ENCODE measurements at places on chromosomes 6 and 20. TPM values are rescaled to one million over a fixed set of nuclear protein-coding genes. Genes with fewer than 3 reads are reported as not detected.

GRCh38 chr20:1890469-1891262 is 4.5 kb upstream of the SIRPA start:
- peaks cover 57% of the 10 kb centered on the region for H3K4me1 ChIP-seq
- H3K27me3 ChIP-seq = no peaks in the 10 kb centered on the region
- peaks cover 15% of the 10 kb centered on the region for H3K36me3 ChIP-seq
- peak overlapping the region; percentile 92 for H3K27ac ChIP-seq
- H3K4me3 ChIP-seq = no peak overlapping the region

DNA sequence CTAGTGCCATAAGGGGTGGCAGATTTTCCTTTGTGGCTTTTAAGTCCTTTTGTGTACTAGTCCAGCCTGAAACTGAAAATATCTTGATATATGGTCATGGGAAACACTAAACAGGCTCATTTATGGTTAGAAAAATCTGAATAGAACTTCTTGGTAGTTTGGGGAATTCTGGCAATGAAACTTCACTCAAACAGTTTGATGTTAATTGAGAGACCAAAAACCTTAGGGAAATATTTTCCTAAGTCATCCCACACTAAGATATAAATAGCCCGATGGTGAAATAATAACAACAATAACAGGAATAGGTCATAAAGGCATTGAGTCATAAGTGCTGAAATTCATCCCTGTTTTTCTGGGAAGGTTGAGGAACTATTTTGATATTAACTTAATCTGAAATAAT is 146.2 kb upstream of the SMLR1 start:
- no peak overlapping the region for H3K4me3 ChIP-seq
- no peaks in the 10 kb centered on the region for H3K4me1 ChIP-seq
- H3K27ac ChIP-seq = no peak overlapping the region
- no peaks in the 10 kb centered on the region for H3K27me3 ChIP-seq

DNA sequence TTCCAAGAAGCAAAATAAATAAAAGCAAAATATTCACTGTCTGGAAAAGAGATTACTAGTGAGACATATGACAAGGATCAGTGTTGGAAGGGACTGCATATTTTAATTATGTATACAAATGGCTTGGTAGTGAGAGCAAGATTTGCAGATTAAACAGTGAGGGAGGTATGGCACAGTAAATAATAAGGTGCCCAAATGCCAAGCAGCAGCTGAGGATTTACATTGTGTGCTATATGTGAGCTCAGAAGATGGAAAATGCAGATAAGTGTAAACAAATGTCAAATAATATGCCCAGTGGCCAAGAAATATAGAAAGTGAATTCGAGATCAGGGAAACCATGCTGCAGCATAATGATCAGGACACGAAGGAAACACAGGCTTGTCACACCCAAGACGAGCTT is 173.8 kb upstream of the NRSN1 start:
- DNase-seq = no peak
- H3K27me3 ChIP-seq = no peaks in the 10 kb centered on the region
- H3K27ac ChIP-seq = no peak overlapping the region

DNA sequence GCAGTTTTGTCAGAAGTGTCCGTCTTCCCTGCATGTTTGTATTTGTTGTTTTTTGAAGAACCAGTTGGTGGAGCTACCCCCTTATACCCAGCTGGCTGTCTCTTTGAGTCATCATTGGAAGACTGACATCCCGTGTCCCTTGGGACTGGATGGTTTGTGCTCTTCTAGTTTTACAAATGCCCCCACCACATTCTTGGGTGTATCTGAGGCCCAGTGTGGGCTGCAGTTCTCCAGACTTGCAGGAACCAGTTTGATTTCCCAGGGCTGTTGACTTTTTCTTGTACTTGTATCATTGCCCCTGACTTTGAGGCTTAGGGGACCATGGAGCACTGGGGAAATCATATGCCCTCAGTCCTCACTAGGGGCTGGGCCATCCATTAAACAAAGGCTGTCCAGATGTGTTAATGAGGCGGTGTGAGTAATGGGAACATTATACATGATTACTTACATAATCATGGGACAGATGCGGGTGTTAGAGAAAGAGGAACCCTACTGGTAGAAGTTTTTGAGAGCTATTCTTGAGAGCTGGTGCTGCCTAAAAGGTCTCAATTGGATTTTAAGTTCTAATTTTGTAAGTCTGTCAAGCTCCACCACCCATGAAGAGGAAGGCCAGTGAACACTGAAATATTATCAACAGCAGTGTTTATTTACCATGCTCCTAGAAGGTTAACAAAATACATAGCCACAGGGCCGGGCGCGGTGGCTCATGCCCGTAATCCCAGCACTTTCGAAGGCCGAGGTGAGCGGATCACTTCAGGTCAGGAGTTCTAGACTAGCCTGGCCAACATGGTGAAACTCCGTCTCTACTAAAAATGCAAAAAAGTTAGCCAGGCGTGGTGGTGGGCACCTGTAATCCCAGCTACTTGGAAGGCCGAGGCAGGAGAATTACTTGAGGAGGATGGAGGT is 8.5 kb downstream of the JARID2 start:
- H3K4me3 ChIP-seq = no peak overlapping the region
- DNase-seq = peak; percentile 96
- H3K27ac ChIP-seq = peak overlapping the region; percentile 5
- H3K27me3 ChIP-seq = no peaks in the 10 kb centered on the region
- peaks cover 94% of the 10 kb centered on the region for H3K4me1 ChIP-seq
- H3K36me3 ChIP-seq = no peaks in the 10 kb centered on the region

Gene ZBTB12
- total RNA-seq = 21.3 TPM

- no peak overlapping the region for H3K27ac ChIP-seq
- H3K4me3 ChIP-seq = peak overlapping the region; percentile 27
- peaks cover 7% of the 10 kb centered on the region for H3K4me1 ChIP-seq
- DNase-seq = peak; percentile 85
Observed at GRCh38 chr20:57748601-57749130, 38.9 kb upstream of the PMEPA1 start.

Gene CFAP61
- not detected for total RNA-seq

DNA sequence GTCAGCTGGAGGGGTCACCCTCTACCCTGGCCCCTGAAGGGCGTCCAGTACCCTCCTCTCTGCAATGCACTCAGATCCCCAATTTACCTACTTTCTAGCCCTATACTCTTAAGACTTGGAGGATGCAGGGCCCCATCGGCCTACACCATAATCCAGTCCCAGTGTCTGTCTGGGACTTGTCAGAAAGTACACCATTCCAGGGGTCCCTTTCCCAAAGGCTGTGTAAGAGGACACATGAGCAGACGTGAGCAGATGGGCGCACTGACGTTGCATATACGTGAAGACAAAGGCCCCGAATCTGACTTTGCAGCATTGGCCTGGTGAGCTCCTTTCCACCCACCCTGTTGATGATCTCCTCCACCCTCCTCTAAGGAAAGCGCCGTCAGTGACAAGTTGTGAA is 20.9 kb upstream of the SMOC2 start:
- H3K4me1 ChIP-seq = no peaks in the 10 kb centered on the region
- H3K27ac ChIP-seq = no peak overlapping the region
- H3K36me3 ChIP-seq = no peaks in the 10 kb centered on the region
- peaks cover 6% of the 10 kb centered on the region for H3K27me3 ChIP-seq
- H3K4me3 ChIP-seq = no peak overlapping the region

DNA sequence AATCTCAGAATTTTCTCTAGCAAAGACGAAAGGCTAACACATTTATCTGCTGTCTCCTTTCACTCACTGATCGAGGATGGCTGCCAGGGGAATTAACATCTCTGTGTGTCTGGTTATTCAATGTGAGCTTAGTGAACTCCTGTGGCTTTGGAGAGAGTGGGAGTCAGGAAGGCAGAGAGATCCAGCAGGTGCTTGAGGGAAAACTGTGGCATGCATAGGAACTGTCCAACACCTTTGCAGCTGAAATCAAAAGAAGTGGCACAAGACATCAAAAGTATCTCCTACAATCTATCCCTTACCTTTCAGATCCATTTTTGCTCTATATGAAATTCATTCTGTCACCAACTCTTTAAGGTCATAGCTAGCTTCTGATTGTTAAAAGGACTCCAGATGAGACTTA is 11.8 kb upstream of the FAM184A start:
- no peak for DNase-seq
- no peaks in the 10 kb centered on the region for H3K4me1 ChIP-seq
- no peak overlapping the region for H3K4me3 ChIP-seq
- H3K36me3 ChIP-seq = no peaks in the 10 kb centered on the region
- H3K27ac ChIP-seq = no peak overlapping the region

Gene ASIP
- total RNA-seq = not detected

DNA sequence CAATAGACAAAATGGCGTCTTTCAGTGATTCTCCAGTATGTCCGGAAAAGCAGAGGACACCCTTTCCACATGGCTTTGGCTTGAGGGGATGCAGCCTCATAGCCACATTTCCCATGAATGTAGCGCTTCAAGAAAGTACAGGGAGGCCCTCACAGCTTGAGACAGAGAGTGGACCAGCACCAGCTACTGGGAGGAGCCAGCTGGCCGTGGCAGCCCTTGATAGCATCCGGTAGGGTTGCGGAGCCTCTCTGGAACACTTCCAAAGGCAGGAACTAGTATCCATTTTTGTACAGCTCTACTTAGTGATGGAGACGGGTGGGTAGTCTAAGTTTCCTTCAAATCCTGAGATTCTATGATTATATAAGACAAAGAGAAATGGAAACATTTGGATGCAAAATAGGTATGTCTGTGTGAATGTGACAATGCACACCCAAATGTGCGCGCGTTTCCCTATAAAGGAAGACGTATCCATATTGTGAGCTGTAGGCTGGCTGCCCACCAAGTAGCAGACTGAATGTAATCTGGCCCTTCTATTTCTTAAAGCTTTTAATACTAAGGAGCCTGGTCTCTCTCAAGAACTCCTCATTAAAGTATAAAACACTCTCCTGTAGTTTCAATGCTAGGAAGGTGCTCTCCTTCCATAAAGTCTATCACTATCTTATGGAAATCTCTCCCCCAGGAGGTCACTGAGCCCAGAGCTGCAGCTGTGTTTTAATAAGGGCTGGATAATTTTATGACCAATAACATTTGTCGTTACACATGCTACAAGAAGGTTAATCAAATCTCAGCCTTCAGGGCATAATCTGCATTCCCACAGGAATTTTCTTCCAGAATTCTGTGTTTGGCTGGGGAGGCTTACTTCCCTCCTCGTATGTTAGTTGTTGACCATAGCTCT is 74.0 kb downstream of the SOBP start:
- no peaks in the 10 kb centered on the region for H3K36me3 ChIP-seq
- no peak for DNase-seq
- H3K4me3 ChIP-seq = no peak overlapping the region
- no peak overlapping the region for H3K27ac ChIP-seq
- H3K4me1 ChIP-seq = no peaks in the 10 kb centered on the region

Gene NOX3
- not detected for total RNA-seq

GRCh38 chr20:52668626-52669025 is 303.5 kb upstream of the TSHZ2 start:
- DNase-seq = no peak
- H3K4me1 ChIP-seq = no peaks in the 10 kb centered on the region
- H3K27ac ChIP-seq = no peak overlapping the region
- no peaks in the 10 kb centered on the region for H3K27me3 ChIP-seq
- H3K36me3 ChIP-seq = no peaks in the 10 kb centered on the region

GRCh38 chr6:117346142-117346930 is 79.4 kb downstream of the ROS1 start:
- H3K27me3 ChIP-seq = peaks cover 22% of the 10 kb centered on the region
- H3K4me3 ChIP-seq = no peak overlapping the region
- DNase-seq = peak; percentile 39

Gene SPATS1
- total RNA-seq = not detected

Gene RSPH9
- total RNA-seq = 0.11 TPM

DNA sequence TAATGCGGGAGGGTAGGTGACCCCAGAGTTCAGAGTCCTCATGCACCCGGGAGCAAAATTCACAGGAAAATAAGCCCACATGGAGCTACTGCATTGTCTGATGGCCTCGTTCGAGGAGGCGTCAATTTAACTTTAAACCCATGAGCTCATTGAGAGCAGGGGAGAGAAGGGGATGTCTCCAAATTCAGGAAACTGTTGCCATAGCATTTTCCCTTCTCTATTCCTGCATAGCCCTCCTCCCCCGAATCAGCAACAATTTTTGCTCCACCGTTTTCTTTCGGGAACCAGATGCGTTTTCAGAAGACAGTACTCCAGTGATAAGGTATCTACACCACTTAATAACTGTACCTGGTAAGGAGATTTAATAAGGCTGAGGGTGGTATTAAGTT is 324 bp upstream of the LAMP5 start:
- H3K36me3 ChIP-seq = no peaks in the 10 kb centered on the region
- peaks cover 77% of the 10 kb centered on the region for H3K27me3 ChIP-seq
- no peak for DNase-seq
- H3K4me1 ChIP-seq = no peaks in the 10 kb centered on the region
- no peak overlapping the region for H3K4me3 ChIP-seq

Gene CFAP206
- not detected for total RNA-seq

Gene EXOC2
- total RNA-seq = 22.4 TPM

Gene EDN3
- not detected for total RNA-seq

Gene FABP7
- 1.2 TPM for total RNA-seq

GRCh38 chr6:72953971-72954381 is 271.3 kb downstream of the KHDC1L start:
- peaks cover 71% of the 10 kb centered on the region for H3K4me1 ChIP-seq
- H3K27me3 ChIP-seq = no peaks in the 10 kb centered on the region
- peak overlapping the region; percentile 76 for H3K27ac ChIP-seq
- H3K4me3 ChIP-seq = no peak overlapping the region
- H3K36me3 ChIP-seq = no peaks in the 10 kb centered on the region

- peak; percentile 18 for DNase-seq
- H3K4me3 ChIP-seq = no peak overlapping the region
- H3K27me3 ChIP-seq = no peaks in the 10 kb centered on the region
- peaks cover 15% of the 10 kb centered on the region for H3K4me1 ChIP-seq
Observed at GRCh38 chr6:146876271-146877151, 277.7 kb downstream of the ADGB start.

Gene RNF114
- total RNA-seq = 83.6 TPM

DNA sequence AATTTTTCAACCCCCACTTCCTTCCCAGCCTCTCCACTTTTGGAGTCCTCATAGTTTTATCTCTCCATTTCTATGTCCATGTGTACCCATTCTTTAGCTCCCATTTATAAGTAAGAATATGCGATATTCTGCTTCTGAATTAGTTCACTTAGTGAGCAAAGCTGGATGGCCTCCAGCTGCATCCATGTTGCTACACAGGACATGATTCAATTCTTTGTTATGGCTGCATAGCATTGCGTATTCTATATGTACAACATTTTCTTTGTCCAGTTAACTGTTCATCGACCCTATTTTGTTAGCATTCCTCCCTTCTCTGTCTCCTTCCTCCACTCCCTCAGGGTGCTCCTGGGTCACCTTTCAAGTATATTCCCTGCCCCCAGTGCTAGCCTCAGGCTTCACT is 210.0 kb upstream of the SSTR4 start:
- H3K4me3 ChIP-seq = no peak overlapping the region
- H3K4me1 ChIP-seq = no peaks in the 10 kb centered on the region
- no peaks in the 10 kb centered on the region for H3K36me3 ChIP-seq
- no peak overlapping the region for H3K27ac ChIP-seq
- DNase-seq = no peak

Gene ZFP57
- total RNA-seq = not detected

GRCh38 chr6:37492236-37492972 is 7.3 kb downstream of the CCDC167 start:
- H3K27me3 ChIP-seq = no peaks in the 10 kb centered on the region
- H3K4me3 ChIP-seq = no peak overlapping the region
- H3K4me1 ChIP-seq = peaks cover 24% of the 10 kb centered on the region

All from A673 (cell line).